ENCODE measurements at places on chromosomes 7 and 10. TPM values are rescaled to one million over a fixed set of nuclear protein-coding genes. Genes with fewer than 3 reads are reported as not detected.

DNA sequence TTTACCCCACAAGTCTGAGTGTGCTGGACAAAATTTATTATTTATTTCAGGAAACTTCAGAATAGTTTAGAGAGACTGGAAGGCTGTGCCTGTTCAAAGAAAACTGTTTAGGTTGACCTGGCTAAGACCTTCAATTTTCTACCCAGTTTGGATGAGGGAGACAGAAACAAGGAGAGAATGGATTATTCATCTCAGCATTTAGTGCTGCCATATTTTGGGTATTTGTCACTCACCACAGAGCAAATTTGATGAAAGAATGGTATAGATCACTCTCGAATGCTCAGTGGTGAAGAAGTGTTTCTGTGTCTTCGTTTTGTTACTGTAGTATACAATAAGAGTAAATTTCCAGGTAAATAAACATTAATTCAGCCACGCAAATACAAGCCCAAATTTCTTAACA is 71.8 kb downstream of the SEMA3C start:
- no peak for DNase-seq

GRCh38 chr7:38318803-38319416 is 45.5 kb upstream of the TARP start:
- peak; percentile 75 for DNase-seq

GRCh38 chr10:89838044-89838615 is 136.7 kb downstream of the KIF20B start:
- no peak for DNase-seq

- no peak for DNase-seq
Measured at GRCh38 chr10:125018576-125019143, 76.7 kb downstream of the ZRANB1 start.

Gene CDC14C
- total RNA-seq: not detected

- no peak for DNase-seq
Measured at GRCh38 chr7:21377545-21377944, 50.3 kb upstream of the SP4 start.

DNA sequence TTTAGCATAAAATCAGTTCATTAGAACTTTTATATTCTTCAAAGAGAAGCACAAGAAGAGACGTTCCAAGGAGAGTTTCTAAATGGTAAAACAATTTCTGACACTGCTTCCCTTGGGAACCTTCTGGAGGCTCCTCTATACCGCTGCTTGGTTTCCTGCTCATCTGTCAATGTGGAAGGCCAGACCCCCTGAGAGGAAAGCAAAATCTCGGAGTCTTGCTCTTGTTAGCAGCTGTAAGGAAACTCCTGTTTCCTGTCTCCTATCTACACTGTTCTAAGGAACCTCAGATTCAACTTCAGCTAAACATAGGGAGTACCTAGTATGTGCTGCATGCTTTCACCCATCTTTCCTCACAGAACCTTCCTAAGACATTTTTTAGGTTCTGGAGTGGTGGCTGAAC is 322.2 kb downstream of the BMPER start:
- no peak for DNase-seq

DNA sequence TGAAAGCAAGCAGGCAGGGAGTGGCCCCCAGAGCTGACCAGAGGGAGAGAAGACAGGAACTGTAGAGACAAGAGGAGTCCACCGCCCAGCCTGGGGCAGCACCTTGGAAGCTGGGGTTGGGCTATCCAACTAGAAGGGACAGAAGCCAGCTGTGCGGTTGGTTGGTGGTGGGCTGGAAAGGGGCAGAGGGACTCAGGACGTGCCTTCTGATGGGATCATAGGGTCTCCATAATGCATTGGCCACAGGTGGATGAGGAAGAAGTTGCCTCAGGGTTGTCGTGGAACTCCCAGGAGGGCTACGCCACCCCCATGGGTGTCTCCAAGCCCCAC is 114.0 kb upstream of the RET start:
- DNase-seq: no peak

- no peak for DNase-seq
Measured at GRCh38 chr10:56318816-56319215, 42.2 kb downstream of the ZWINT start.

Gene CAV1
- total RNA-seq: 248 TPM

GRCh38 chr7:51268859-51269258 is 47.8 kb downstream of the COBL start:
- DNase-seq: no peak

DNA sequence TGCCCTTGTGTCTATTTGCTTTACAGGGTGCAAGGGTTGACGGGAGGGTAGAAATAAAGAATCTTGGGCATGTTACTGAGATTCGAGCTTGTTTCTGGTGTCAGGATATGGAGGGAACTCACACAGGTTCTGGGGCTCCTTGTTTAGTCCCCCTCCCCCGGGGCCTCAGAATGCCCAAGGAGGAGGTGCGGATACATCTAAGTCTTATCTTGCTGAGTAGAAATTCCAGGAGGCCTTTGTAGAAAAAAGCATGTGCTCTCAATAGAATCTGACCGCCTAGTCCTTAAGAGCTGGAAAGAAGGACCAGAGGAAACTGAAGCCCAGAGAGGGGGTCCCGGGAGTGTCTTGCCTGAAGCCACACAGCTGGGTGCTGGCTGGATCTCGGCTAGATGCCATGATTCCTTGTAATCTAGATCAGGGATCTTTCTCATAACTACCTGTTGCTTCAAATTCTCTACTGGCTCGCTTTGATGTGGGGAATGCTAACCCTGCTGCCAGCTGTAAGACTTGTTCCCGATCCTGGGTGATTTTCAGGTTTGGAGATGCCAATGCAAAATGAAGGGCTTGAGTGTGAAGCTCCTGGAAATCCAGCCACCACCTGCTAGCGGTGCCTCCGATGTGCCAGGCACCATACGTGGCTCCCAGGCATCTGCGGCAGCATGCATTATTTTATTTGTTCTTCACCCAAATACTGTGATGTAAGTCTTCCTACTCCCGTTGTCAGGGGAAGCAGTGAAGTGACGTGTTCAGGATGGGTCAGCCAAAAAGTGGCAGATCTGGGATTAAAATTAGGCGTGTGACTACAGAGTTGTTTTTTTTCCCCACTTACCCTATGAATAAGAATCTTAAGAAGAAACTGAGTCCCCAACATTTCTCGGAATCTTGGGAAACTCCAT is 226.0 kb downstream of the TCF7L2 start:
- no peak for DNase-seq

- no peak for DNase-seq
Measured at GRCh38 chr10:131475043-131475442, 163.5 kb upstream of the TCERG1L start.
